M059J (cell line): ENCODE measurements at places on chromosomes 6 and 20.

DNA sequence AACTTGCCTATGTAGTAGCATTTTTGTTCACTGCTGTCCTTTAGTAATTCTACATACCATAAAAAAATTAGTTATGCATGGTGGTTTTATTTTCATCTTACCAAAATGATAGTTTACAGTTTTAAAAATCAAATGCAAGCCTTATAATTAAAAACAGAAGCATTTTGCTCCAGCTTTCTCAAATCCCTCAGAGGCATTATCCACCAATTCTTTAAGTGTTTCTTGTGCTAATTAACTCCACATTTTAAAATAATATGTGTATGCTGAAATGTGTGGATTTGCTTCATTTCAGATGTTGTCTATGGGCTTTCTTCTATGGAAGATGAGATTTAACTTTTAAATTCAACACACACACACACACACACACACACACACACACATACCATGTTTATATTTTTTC is 49.3 kb downstream of the PCSK2 start:
- no peak for DNase-seq

DNA sequence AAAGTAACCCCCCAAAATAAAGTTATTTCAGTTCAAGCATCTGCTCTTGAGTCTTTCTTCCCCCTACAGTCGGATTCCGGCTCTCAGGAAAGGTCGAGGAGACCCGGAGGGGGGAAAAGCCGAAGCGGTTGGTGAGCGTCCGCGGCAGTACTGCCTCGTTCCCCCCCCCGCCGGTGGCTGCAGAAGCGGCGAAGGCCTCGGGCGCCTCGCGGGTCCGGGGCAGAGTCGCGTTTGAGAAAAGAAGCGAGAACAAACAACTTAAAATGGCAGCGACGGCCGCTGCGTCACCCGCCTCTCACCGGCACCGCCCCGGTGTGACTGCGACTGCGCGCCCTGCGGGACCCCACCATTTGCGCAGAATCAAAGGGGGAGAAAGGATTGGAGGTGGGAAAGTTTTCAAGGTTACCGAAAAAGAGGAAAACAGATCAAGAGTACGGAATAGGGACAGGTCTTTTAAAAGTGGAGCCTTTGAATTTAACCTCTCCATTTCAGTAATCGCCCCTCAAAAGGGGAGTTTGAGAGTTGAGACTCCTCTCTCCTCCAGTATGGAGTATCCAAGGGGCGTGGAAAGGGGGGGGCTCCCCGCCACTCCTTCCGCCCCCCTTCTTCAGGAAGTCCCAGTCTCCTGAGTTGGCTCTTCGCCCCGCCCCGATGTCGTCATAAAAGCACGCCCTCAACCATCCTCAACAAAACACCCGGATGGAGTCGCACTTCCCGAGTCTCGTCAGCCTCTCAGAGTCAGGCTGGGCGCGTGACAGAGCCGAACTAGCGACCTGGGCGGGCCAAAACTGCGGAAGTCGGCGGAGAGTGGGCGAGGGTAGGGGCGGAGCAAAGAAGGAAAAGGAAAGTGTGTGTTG is 1.9 kb upstream of the C6orf62 start:
- peak; percentile 100 for DNase-seq

- DNase-seq, result no peak
These were observed 140.4 kb downstream of the F13A1 start for GRCh38 chr6:6179858-6180623.

DNA sequence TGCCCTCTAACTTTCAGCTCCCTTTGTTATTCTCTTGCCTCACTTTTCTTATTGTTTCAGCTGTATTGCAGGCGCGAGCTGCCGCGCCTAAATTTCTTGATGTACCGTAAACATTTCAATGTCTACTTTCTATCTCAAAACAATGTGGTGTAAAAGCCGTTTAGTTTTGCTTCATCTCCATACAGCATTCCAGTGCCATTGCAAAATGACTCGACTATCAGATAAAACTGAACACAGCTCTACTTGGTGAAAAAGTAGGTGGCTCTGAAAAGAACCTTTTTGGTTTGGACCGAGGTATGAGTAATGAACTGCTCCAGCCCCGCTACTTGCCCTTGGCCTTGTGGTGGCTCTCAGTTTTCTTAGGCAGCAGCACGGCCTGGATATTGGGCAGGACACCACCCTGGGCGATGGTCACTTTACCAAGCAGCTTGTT is 74.6 kb downstream of the OR2B2 start:
- peak; percentile 64 for DNase-seq

- DNase-seq, result no peak
These were observed 88.9 kb downstream of the CD109 start for GRCh38 chr6:73784726-73785505.

DNA sequence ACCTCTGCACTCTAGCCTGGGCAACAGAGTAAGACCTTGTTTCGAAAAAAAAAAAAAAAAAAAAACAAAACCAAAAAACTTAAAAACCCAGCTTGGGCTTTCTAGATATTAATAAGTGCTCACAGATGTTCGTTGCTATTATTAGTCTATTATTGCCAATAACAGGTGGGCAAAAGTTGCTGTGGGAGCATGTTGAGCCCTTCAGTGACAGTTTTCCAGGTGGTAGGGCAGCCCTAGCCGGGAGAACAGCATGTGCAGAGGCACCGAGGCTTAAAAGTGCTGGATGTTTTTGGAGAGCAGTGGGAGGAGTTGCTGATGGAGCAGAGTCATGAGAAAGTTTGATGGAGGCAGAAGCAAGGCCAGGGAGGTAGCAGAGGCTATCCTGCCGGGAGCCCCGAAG is 4.4 kb downstream of the PPP1R16B start:
- DNase-seq, result no peak

DNA sequence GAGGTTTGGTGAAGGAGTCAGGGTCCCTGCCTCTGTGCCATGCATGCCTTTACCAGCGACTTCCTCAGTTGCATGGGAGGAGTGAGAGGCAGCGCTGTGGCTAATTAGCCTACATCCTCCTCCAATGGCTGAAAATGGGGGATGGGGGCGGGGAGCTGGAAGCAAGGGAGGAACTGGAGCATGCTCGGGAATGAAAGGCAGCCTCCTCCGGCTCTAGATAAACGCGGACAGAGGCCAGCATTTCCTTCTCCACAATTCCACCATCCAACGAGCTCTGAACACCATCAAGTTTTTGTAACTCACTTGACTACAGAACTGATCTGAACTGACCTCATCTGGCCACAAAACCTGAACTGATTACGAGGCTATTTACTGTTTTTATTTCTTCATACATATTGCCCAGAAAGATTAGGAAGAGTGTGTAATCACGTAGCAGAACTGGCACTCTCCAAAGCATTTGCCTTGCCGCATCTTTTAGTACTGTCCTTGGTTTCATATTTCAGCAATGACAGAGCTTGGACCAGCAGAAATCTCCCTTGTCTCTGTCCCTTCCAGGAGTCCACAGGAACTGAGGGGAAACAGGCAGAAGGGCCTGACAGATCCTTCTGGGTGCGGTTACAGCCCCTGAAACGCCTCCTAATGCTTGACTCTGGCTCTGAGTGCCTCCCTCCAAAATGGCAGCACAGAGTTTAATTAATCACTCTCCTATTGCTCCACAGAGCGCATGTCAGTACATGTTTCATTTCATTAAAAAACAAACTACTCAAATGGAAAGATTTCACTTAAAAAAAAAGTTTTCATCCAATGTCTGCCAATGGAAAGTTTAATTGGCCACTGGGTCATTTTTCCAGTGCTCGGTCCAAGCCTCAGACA is 58.2 kb upstream of the TRAF3IP2 start:
- DNase-seq, result no peak

DNA sequence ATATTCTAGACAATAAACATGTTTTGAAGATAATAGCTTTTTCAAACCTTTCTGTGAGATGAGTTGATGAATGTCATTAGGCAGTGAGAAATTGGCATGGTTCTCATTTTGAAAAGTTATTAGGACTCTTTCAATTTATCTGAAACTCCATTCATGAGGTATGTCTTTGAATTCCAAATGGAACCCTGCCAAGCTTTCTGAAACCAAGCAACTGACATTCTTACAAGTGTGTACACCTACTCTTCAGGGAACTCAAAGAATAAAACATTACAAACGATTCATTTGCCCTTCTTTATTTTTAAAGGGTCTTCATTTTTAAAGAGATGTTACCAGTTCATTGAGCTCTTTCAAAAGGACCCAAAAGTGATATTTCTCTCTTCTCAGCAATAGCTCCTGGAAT is 2.1 kb upstream of the TRDN start:
- DNase-seq, result no peak

DNA sequence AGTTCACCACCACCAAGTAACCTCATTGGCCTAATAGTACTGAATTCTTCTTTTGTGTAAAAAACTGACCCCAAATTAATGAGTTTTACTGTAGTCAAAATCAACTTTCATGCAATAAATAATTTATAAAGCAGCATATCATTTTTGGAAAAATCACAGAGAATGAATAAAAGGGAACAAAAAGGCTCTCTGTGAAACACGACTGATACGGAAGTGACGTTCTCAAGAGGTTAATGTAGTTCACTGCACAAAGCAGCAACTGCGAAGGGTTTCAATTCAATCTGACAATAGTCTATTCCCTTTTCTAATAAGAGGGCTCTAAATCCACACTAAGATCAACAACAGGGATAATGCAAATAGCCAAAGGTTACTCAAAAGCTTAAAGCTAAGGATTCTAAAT is 70.3 kb downstream of the PREP start:
- DNase-seq, result no peak

DNA sequence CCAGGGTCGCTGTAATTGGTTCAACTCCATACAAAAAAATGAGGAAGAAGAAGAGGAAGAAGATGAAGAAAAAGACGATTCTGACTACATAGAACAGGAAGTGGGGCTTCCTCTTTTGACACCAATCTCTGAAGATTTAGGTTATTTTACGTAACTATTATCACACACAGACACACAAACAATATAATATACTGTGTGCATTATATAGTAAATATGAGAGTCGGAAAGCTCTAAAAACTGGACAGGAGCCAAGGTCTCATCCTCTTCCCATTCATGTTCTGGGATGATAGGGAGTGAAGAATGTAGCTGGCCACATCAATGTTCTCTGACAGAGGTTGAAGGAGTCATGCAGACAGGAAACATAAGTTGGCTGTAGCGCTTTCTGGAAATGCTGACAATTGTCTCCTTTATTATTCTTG is 13.3 kb downstream of the RSPH4A start:
- DNase-seq, result no peak
